Suprapubic skin (tissue), 4 donors: ENCODE measurements at places on chromosomes 6 and 20.

DNA sequence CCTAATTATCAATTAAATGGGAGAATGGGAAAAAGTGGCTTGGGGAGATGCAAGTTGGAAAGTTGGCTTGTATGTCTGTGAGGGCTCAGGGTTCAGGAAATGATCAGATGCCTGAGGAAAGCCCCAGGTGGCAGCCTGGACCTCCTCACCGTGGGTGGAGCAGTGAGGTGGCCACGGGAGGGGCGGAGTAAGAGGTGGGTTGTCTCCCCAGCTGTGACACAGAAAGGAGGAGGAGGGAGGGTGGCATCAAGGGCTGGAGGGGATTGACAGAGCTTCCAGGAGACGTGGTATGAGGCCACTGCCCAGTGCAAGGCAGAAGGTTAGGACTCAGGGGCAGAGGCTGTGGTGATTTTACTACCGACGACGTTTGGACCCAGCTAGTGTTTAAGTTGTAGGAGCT lies 672.2 kb downstream of the PRKN start:
- no peak for DNase-seq
- no peaks in the 10 kb centered on the region for H3K27me3 ChIP-seq
- no peaks in the 10 kb centered on the region for H3K36me3 ChIP-seq

- no peak overlapping the region for H3K4me3 ChIP-seq
- DNase-seq: no peak
- no peak overlapping the region for H3K27ac ChIP-seq
- H3K27me3 ChIP-seq: no peaks in the 10 kb centered on the region
- H3K4me1 ChIP-seq: peaks cover 11% of the 10 kb centered on the region
Observed at GRCh38 chr6:20655317-20655716, 121.1 kb downstream of the CDKAL1 start.

DNA sequence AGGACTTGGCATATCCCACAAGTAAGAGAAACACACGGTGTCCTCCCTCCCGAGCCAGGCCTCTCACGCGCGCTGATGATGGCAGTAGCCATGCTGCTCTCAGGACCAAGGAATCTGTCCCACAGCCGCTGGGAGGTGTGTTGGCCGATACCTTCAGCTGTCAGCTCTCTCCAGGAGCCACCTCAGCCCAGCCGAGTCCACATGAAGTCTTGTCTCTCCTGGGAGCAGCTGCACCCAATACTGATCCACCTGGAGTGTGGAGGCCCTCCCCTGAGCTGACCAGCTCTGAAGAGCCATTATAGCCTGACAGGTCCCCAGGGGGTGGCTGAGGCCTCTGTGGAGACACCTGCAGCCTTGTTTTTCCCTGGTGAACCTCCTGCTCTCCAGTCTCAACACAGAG lies 23.8 kb upstream of the NXT1 start:
- no peaks in the 10 kb centered on the region for H3K27me3 ChIP-seq
- no peak overlapping the region for H3K4me3 ChIP-seq
- H3K36me3 ChIP-seq: no peaks in the 10 kb centered on the region
- no peak for DNase-seq
- H3K4me1 ChIP-seq: no peaks in the 10 kb centered on the region

GRCh38 chr20:21312813-21313474 lies 9.8 kb downstream of the XRN2 start:
- peaks cover 23% of the 10 kb centered on the region for H3K4me1 ChIP-seq
- no peak overlapping the region for H3K4me3 ChIP-seq
- DNase-seq: no peak
- H3K27me3 ChIP-seq: no peaks in the 10 kb centered on the region
